Activated naive CD4-positive, alpha-beta T cell treated with anti-CD3 and anti-CD28 coated beads for 36 hours (primary cell): ENCODE measurements at places on chromosomes 16 and 17. TPM values are rescaled to one million over a fixed set of nuclear protein-coding genes. Genes with fewer than 3 reads are reported as not detected.

Gene DPEP2
- total RNA-seq, result 3.8 TPM

Gene NHLRC4
- 0.67 TPM for total RNA-seq

Gene SLC4A1
- total RNA-seq, result not detected

Gene CACNG5
- not detected for total RNA-seq

Gene MKS1
- 27.1 TPM for total RNA-seq

Gene SCN4A
- 0.47 TPM for total RNA-seq

GRCh38 chr17:64639516-64639915, 22.6 kb downstream of the SMURF2 start:
- no peak overlapping the region for H3K4me3 ChIP-seq
- peaks cover 29% of the 10 kb centered on the region for H3K4me1 ChIP-seq
- no peaks in the 10 kb centered on the region for H3K36me3 ChIP-seq
- no peak overlapping the region for H3K27ac ChIP-seq
- no peaks in the 10 kb centered on the region for H3K27me3 ChIP-seq
- no peak for DNase-seq

DNA sequence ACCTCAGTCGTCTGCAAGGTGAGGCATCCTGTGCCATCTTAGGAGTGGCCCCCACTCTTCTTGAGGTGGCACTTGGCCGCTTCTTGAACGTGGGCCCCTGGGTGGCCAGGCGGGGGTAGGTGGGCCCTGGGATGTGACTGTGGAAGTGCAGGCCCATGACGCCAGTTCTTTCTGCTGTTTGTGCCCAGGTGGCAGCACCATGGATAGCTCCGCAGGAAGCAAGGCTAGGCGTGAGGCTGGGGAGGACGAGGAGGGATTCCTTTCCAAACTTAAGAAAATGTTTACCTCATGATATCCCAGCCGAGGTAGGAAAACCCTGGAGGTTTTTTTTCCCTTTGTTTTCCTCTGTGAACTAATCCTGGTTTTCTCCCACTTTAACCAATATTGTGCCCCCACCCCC, 19.8 kb downstream of the NMRAL1 start:
- H3K36me3 ChIP-seq, result peaks cover 38% of the 10 kb centered on the region
- no peaks in the 10 kb centered on the region for H3K27me3 ChIP-seq
- DNase-seq, result no peak

DNA sequence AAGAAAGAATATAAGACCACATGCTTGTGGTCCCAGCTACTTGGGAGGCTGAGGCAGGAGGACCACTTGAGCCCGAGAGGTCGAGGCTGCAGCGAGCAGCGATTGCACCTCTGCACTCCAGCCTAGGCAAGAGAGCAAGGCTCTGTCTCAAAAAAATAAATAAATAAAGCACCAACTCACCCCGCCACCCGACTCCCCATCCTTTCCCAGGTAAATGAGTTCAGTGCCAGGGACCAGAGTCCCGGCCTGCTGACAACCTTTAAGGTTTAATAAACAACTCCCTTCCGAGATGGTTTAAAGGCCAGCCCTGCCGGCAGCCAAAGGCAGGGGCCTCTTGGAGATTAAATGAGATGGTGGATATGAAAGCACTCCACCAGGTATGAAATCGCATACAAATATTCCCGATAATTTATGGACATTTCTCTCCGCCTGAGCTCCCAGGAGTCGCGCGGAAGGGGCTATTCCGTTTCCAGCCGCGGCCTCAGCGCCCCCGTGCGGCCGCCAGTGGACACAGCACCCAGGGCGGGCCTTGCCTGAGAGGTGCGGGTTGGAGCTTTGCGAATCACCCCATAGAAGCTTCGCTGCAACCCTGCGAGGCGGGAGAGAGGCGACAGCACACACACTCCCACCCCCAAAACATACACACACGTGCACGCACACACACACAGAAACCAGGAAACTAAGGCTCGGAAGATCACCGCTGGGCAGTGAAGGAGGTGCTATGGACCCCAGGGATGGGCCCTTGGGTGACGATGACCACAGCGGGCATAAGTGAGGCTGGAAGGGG, 4.0 kb upstream of the RPL38 start:
- no peak overlapping the region for H3K4me3 ChIP-seq
- peaks cover 8% of the 10 kb centered on the region for H3K4me1 ChIP-seq
- peak; percentile 69 for DNase-seq
- peaks cover 10% of the 10 kb centered on the region for H3K36me3 ChIP-seq
- no peak overlapping the region for H3K27ac ChIP-seq
